ENCODE measurements at places on chromosomes 6 and 20. TPM values are rescaled to one million over a fixed set of nuclear protein-coding genes. Genes with fewer than 3 reads are reported as not detected.
A peak's percentile ranks its signal among the peaks of the same experiment; 100 is the strongest.

DNA sequence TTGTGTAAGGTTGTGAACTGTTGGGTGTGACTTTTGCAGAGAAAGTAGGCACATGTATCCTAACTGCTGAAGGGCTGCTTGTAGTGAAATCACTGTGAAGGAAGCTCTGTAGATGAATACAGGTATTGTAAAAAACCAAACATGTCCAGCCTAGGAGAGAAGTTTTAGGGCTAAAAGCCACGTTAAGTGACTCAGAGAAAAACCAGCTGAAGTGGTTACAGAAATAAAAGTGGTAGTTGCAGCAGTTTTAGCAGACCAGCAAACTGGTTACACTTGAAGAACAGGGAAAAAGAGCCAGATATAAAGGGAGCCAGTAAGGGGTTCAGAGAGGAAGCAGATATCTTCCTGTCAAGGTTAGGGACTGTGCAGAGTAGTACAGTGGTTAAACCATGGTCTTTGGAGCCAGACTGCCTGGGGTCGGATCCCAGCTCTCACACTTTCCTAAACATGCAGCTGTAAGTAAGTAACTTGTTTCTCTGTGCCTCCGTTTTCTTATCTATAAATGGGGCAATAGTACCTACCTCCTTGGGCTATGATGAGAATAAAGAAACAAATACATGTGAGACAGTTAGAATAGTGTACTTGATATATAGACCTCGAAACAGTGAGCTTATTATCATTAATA lies 33.8 kb upstream of the RNF8 start:
- H3K4me1 ChIP-seq: peaks cover 16% of the 10 kb centered on the region
- no peak for DNase-seq
- H3K27ac ChIP-seq: no peak overlapping the region
- H3K4me3 ChIP-seq: no peak overlapping the region

GRCh38 chr6:67608099-67608749 lies 1026.9 kb upstream of the ADGRB3 start:
- no peak for DNase-seq
- no peak overlapping the region for H3K4me3 ChIP-seq
- no peak overlapping the region for H3K27ac ChIP-seq

DNA sequence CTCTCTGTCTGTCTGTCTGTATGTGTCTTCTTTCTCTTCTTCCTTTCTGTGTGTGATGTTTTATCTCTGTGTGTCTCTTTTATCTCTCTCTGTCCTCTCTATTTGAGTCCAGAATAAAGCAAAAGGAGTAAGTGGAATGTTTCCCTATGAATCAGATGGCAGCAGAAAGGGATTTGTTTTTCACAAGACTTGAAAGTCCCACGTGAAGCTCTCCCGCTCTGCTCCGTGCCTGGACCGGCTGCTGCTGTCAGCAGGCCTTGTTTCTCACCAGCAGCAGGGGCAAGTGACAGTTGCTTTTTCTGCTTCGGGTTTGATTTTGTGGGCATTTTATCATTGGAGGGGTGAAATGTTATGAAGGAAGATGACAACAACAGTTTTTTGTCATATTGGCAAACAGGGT lies 212.7 kb downstream of the PACRG start:
- no peak for DNase-seq
- H3K4me3 ChIP-seq: no peak overlapping the region
- no peaks in the 10 kb centered on the region for H3K4me1 ChIP-seq
- H3K27ac ChIP-seq: no peak overlapping the region
- H3K36me3 ChIP-seq: no peaks in the 10 kb centered on the region
- H3K27me3 ChIP-seq: no peaks in the 10 kb centered on the region

Gene CABLES2
- 8.8 TPM for total RNA-seq

DNA sequence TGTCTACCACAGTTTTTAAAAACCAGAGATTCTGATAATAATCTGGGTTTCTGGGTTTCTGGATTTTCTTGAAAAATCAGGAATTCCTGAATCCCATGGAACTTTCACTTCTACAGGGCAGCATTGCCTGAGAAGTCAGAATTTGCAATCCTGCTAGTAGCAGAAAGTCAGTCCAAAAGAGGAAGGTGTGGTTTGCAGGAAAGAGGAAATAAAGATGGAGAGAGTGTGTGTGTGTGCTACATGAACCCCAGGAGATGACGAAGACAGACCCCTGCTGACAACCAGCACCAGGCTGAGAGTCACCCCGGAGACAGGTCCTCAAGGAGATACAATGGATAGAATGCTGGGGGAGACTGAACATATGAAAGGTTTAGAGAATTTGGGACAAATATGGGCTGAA lies 44.9 kb downstream of the PRND start:
- no peak for DNase-seq
- H3K4me3 ChIP-seq: no peak overlapping the region
- peaks cover under 1% of the 10 kb centered on the region for H3K4me1 ChIP-seq
- H3K27ac ChIP-seq: no peak overlapping the region

DNA sequence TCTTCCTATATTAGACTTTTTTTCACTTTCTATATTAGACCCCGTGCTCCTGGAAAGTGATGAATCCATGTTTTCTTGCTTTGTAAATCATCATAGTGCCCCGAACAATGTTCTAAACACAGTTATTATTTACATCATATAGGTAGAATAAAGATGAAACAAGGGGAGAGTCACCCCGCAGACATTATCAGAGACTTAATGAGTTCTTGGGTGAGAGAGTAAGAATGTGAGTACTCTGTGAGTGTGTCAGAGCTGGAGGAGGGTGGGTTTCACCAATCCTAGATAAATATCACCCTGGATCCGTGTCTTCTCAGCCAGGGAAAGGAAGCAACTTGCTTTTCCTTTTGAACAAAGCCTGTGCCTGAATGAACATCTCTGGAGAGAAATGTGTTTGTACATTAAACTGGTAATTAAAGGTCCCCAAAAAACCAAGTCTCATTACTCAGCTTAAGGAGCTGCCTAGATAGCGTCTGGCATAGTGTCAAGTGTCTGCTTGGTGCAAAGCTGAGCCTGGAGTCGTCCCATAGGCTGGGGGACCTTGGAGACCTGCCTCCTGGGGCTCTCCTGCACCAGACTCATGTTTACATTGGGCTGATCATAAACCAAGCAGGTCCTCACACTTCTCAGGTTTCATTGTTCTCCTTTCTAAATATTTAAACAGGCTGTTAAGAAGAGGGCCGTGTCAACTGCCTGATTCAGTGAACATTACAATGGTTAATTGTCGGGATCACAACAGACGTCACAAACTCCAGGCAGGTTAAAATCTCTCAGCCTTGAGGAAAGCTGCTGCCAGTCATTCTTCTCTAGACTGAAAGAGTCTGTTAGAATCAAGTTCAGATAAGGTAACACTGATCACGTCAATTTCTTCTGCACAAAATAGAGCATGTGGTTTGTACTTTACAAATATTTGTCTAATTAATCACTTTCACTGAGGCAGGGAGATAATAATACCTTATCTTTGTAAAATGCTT lies 179.7 kb upstream of the MYLIP start:
- H3K4me1 ChIP-seq: no peaks in the 10 kb centered on the region
- no peak overlapping the region for H3K4me3 ChIP-seq
- H3K27ac ChIP-seq: no peak overlapping the region
- H3K27me3 ChIP-seq: no peaks in the 10 kb centered on the region
- DNase-seq: no peak

Gene GFOD1
- 10.7 TPM for total RNA-seq

DNA sequence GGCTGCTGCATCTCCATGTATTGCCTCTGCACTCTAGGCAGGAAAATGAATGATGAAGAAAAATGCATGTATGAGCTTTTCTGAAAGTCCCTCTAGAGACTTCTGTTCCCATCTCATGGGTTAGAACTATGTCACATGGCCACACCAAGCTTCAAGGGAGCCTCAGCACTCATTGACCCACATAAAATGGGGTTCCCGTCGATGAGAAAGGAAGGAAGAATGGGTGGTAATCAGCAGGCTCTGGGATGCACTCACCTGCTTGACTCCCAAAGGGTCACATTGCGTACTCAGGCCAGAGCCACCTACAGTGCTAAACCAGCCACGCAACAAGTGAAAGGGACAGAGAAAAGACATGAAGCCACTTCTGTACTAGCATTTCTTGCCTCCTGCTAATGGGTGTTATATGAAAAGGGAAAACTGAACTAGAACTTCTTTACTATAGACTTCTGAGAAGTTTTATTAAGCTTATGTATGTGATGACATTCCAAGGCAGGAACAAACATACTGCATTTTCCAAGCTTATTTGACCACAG lies 95.8 kb upstream of the GCM1 start:
- DNase-seq: no peak
- no peak overlapping the region for H3K4me3 ChIP-seq
- H3K27me3 ChIP-seq: no peaks in the 10 kb centered on the region

Gene PRL
- not detected for total RNA-seq

Gene CAGE1
- not detected for total RNA-seq

Gene IPCEF1
- 12.0 TPM for total RNA-seq

DNA sequence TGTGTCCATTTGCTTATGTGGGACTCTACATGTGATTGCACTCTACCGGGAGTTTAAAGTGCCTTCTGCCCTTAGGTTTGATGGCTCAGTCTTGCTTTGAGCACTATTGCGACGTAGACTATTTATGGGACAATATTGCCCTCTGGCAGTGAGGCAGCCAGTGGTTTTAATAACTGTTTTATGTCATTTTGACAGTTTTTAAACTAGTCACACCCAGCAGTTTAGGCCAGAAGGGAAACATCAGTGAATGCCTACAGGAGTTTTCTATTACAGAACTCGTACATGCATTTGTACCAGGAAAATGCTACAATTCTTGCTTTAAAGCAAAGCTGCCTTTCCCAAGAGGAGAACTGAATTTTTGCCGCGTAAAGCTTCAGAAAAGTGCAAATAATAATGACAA lies 813.7 kb downstream of the KIF16B start:
- H3K4me3 ChIP-seq: no peak overlapping the region
- no peaks in the 10 kb centered on the region for H3K36me3 ChIP-seq
- no peak for DNase-seq
- H3K4me1 ChIP-seq: no peaks in the 10 kb centered on the region
- no peak overlapping the region for H3K27ac ChIP-seq

DNA sequence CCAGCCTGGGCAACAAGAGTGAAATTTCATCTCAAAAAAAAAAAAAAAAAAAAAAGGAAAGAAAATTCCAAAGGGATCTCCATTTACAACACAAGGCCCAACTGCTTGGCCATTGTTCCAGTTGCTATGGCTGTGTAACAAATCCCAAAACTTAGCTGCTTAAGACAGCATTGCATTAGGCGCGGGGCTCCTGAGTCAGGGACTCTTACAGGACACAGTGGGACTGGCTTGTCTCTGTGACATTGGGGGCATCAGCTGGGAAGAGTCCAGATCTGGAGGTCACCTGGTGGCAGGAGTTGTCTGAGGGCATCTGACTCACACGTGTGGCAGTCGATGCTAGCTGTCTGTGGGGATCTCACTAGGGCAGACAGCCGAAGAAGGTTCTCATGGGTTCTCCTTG lies 35.6 kb downstream of the TTLL9 start:
- no peaks in the 10 kb centered on the region for H3K36me3 ChIP-seq
- H3K4me1 ChIP-seq: no peaks in the 10 kb centered on the region
- H3K27ac ChIP-seq: no peak overlapping the region
- H3K4me3 ChIP-seq: no peak overlapping the region
- no peak for DNase-seq
- H3K27me3 ChIP-seq: no peaks in the 10 kb centered on the region

Gene TINAG
- total RNA-seq: 45.8 TPM

Gene EPHA7
- 6.6 TPM for total RNA-seq

Gene C6orf132
- 106 TPM for total RNA-seq

- no peaks in the 10 kb centered on the region for H3K4me1 ChIP-seq
- no peak overlapping the region for H3K4me3 ChIP-seq
- no peak for DNase-seq
- peaks cover 4% of the 10 kb centered on the region for H3K27me3 ChIP-seq
- H3K36me3 ChIP-seq: no peaks in the 10 kb centered on the region
- no peak overlapping the region for H3K27ac ChIP-seq
These were observed 5.3 kb downstream of the POPDC3 start for GRCh38 chr6:105174512-105174911.

DNA sequence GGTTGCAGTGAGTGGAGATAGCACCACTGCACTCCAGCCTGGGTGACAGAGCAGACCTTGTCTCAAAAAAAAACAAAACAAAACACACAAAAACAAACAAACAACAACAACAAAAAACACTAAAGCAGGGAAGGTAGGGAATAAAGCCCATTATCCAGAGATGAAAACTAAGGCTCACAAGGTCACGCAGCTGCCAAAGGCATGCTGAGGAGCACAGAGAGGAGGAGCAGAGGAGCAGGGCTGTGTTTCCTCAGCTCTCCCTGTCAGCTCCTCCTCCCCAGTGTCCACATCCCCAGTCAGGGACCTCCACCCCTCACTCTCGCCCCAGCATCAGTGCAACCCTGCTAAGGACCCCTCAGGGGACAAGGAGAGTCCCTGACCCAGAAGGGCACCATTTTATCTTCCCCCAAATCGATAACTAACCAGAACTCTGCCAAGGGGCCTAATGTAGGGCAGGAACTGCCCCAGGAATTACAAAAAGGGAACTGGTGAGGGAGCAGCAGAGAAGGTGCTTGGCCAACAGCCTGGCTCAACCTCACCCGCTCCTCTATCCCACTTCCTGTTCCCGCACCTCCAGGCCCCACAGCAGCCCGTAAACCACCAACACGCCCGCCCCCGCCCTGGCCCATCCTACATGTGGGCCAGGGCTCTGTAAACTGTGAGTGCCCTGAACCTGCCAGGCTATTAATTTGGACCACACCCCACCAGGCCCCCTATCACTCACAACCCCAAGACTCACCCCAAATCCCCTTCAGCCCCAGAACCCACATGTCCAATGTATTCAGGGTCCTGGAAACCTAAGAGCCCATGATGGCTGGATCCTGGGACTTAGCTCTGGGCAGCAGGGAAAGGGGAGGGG lies 9.0 kb downstream of the TEAD3 start:
- H3K27ac ChIP-seq: peak overlapping the region; percentile 84
- no peak for DNase-seq
- H3K36me3 ChIP-seq: no peaks in the 10 kb centered on the region
- no peaks in the 10 kb centered on the region for H3K27me3 ChIP-seq
- H3K4me3 ChIP-seq: no peak overlapping the region

DNA sequence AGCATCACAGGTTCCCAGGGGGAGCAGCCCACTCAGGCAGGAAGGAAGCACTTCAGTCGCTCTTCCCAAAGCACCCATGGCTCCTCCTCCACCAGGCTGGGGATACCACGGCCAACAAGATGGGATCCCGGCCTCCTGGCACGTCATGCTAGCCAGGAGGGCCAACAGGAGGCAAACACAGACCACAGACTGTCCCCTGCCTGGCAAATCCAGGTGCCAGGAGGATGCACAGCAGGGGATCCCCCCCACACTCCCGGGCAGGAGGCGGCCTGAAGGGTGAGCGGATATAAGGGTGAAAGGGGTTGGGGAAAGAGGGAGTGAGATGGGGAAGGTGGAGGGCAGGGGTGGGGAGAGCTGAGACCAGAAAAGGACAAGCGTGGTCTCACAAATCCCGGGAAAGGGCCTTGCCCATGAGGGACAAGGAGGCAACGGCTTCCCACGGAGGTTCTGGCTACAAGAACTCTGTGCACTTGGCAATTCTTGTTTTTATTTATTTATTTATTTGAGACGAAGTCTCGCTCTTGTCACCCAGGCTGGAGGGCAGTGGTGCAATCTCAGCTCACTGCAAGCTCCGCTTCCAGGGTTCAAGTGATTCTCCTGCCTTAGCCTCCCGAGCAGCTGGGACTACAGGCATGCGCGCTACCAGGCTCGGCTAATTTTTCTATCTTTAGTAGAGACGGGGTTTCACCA lies 7.2 kb downstream of the PXDC1 start:
- H3K4me3 ChIP-seq: no peak overlapping the region
- DNase-seq: peak; percentile 42
